ENCODE measurements at places on chromosomes 2 and 18.
A peak's percentile ranks its signal among the peaks of the same experiment; 100 is the strongest.

- no peak for DNase-seq
These were observed 312.0 kb downstream of the CELF4 start for GRCh38 chr18:37253394-37254235.

DNA sequence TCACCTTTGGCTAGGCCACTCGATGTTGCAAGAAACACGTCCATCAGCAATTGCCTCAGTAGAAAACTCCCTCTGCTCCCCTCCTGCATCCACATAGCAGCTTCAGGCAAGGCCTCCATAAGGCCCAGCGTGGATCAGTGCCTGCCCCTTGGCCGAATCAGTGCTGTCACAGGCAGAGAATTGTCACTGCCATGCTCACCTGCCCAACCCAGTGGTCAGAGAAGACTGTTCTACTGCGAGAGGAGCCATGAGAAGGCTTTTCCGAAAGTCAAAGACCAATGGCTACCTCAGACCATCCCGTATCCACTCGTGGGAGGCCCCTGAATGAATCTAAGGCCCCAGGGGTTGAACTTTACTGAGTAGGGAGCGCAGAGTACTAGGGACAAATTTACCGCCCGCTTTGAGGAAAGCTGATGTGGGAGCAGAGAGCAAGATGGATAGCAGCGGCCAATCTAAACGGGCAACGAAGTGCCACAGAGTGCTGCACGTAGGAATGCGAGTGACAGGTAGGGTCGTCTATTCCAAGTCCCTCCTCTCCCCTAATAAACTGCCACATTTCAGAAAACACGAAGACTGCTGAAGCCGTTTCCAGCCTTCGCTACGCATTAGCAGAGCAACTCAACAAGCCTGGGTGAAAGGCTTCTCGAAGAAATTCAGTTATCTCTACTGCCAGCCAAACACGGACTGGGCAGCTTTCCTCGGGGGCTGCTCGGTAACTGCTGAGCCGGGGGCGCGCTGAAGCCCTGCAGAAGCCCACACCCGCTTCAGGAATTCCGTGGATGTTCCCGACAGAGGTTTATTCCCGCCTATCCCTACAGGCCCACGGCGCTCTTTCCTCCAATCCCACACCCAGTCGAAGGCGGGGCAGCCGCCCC lies 968 bp upstream of the RALBP1 start:
- DNase-seq: peak; percentile 7

DNA sequence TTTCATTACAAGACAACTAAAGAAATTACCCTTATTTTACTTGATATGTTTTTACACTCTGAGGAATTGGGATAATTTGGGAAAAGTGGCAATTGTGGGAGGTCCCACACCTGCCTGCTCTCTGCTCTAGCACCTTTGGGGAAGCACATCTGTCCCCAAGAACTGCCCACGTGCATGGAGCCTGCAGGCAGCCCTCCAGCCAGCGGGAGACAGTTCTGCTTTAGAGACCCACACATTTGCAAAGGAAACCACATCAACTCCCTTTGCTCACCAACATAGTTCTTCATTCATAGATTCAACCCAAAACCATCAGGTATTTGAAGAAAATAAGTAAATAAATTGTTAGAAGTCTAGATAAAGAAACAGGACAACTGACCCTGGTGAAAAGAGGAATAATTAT lies 239.9 kb upstream of the ID2 start:
- DNase-seq: no peak

GRCh38 chr2:7333189-7333765 lies 416.1 kb downstream of the RNF144A start:
- no peak for DNase-seq

DNA sequence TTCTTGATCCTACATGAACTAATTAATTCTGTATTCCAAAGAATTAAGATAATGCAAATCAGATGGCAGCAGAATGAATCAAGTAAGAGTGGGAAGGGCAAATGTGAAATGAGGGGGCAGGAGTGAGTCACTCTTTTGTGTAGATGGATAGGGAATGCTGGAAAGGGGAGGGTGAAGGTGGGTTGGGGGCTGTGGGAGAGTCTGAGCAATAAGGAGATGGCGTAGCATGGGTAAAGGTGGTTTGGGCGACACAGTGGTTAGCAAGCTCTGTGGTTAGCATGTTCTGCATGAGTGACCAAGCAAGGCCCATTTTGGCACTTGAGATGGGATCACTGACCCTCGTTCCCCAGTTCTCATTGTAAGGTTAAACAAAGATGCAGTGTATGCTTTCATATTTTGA lies 20.4 kb downstream of the GPD2 start:
- DNase-seq: no peak

- DNase-seq: no peak
These were observed 101.0 kb upstream of the DNER start for GRCh38 chr2:229815342-229815741.

- DNase-seq: no peak
These were observed 1615.3 kb upstream of the ZEB2 start for GRCh38 chr2:146135245-146135644.

- no peak for DNase-seq
These were observed 50.6 kb upstream of the PTPRM start for GRCh38 chr18:7516266-7517117.

DNA sequence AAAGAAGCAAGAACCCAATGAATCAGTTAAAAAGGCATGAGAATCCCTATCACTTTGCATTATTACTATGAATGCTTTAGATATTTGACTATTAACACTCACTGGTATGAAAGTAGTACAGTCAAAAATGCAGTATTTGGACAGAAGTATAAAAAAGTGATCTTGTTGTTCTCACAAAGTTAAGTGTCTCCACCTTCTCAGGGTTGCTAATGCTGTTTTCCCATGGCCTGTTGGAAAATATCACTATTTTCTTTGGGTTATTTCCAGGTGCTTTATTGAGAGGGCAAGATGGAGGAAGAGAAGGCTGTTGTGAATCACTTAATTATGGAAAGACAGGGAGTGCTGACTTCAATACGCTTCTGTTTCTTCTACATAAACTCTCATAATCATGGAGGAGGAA lies 13.6 kb upstream of the CREB1 start:
- DNase-seq: no peak

GRCh38 chr2:3494984-3495666 lies 24.2 kb downstream of the ADI1 start:
- DNase-seq: no peak

- DNase-seq: no peak
These were observed 55.5 kb upstream of the PIK3C3 start for GRCh38 chr18:41899535-41899934.

DNA sequence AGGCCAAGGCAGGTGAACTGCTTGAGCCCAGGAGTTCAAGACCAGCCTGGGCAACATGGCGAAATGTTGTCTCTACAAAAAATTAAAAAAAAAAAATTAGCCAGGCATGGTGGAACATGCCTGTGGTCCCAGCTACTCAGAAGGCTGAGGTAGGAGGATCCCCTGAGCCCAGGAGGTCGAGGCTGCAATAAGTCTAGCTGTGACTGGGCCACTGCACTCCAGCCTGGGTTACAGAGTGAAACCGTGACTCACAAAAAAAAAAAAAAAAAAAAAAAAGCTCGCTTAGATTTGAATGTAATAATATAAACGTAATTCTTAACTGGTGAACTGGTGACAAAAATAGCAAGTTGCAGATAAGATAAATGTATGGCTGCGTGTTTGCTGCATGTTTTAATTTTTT lies 56.5 kb downstream of the TFCP2L1 start:
- DNase-seq: no peak

- no peak for DNase-seq
These were observed 1.9 kb downstream of the SLC11A1 start for GRCh38 chr2:218383892-218384519.

GRCh38 chr2:27962006-27962405 lies 71.5 kb downstream of the BABAM2 start:
- no peak for DNase-seq

DNA sequence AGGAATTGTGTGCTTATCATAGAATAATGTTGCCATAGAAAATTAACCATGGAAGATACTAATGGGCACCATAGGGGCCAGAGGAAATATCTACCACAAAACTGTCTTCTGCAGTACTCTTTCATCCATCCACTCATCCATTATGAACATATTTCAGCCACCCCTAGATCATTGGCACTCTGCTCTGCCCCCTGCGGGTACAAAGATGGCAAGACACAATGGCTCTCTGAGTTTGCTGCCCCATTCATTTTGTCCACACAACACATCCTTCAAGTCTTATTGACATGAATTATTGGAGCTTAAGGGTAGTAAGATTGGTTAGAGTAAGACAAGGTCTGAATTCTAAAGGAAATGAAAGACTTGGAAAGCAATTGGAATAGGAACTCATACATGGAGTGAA lies 1224.7 kb upstream of the CELF4 start:
- DNase-seq: no peak

GRCh38 chr2:46161911-46162310 lies 135.3 kb upstream of the EPAS1 start:
- DNase-seq: no peak

- peak; percentile 5 for DNase-seq
These were observed 45.7 kb downstream of the ICOS start for GRCh38 chr2:203982276-203982675.

- DNase-seq: peak; percentile 68
These were observed 3.4 kb downstream of the WDFY1 start for GRCh38 chr2:223941579-223942277.

DNA sequence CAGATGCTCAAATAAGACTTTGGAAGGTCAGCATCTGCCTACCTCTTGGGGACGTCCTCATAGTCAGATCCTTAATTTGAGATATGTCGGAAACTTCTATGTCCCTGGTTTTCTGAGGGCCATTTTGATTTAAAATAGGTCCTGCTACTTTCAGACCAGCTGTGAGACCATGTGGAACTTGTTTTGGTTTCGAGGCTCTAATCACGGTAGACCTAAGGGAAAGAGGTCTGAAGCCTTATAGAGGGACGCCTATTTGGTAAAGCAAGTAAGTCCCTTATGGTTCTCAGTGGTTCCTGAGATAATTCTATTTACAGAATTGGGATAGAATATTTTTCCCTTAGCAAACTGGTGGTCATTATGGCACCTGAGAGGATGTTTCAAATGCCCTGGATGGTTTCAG lies 75.1 kb downstream of the RFTN2 start:
- DNase-seq: no peak

DNA sequence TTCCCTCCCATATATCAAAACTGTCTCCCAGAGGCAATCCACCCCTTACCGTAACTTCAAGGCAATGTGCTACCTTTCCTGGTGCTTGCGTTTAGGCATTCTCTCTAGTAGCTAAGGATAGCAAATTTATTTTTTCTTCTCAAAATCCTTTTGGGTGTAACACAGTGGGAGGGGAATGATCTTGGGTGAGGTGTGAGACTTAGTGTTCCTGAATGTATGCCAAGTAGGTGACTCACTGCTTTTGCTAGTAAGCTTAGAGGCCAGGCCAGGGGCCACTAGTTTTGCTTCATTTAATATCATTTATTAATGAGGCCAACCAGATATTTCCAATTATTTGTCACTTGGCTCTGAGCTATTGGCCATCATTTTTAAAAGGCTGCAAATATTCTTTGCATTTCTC lies 135.5 kb downstream of the NAPG start:
- no peak for DNase-seq

DNA sequence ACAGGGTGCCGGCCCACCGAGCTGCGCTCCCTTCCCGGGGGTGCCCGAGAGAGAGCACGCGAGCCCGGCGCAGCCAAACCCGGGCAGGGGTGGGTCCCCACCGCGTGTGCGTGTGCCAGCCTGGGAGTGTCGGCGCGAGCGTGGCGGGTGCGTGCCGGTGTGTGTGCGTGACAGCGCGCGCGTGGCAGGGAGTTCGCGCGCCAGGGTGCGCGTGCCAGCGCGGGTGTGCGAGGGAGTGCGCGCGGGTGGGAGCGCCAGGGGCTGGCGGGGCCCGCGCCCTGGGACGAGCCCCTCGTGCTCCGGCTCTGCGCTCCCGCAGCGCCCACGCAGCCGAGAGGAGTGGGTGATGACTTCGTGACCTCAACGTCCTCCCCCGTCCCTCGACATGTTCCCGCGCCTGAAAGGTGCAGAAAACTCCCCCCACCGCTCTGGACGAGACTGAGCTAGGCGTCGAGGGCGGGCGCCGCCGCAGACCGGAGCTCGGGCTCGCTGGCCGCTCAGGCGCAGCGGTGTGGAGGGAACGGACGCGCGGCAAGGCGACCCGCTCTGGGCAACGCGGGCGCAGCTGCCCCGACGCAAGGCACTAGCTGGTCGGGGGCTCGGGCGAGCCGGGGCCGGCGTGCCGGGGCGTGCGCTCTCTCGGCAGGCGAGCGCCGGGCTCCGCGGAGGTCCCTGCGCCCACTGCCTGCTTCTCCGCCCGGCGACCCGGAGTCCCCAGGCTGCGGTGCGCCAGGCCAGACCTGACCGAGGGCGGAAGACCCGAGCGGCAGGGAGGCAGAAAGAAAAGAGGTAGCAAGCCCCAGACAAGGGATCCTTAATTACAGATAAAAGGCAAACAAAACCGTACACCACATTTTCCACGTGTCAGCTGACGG lies 582.8 kb downstream of the ZEB2 start:
- peak; percentile 9 for DNase-seq

- DNase-seq: no peak
These were observed 68.3 kb downstream of the NEB start for GRCh38 chr2:151665959-151666358.

DNA sequence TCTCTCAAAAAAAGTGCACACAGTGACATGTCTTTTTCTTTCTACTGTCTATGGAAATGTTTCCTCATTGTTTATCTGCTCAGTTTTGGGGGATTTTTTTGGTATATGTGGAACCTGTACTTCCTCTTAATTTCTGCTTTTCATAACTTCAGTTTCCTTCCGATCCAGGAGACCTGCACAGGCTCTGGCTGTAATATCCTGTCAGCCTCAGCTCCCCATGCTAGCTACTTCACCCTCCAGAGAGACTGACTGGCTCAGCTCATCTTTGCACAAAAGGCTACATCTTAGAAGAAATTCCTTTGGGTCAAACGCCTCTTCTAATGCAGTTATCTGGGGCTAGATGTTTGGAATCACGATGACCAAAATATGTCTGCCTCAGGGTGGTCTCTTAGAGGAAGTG lies 378.4 kb downstream of the RND3 start:
- DNase-seq: no peak

DNA sequence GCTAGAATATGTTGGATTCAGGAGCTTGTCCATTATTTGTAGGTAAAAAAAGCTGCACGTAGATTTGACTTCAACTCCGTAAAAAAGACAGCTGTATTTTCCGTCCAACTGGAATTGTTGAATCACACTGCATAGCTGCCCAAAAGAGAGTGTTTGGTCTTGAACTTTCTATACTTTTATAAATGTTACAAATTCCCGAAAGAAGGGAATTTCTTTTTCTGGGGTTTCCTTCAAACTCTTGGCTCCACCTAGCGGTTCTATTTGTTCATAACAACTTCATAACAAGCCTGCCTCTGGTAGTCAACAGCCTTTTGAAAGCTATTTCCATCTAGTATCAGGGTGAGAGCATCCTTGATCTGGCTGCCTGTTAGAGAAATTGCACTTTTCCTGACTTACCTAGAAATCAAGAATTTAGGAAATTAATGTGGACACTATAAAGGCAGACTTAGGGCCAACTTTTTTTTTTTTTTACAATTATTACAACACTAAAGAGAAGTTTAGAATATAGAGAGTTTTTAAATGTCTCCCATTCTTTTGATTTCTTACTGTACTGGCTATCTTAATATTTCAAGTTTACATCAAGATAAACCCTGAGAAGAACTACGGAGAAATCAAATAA lies 48.1 kb downstream of the TMEM185B start:
- DNase-seq: peak; percentile 38

GRCh38 chr2:39541011-39541930 lies 104.2 kb upstream of the MAP4K3 start:
- no peak for DNase-seq

Measured in foreskin melanocyte (primary cell).